ENCODE measurements at places on chromosomes 1 and 21. TPM values are rescaled to one million over a fixed set of nuclear protein-coding genes. Genes with fewer than 3 reads are reported as not detected.

Gene GTF2B
- total RNA-seq, result 55.5 TPM

Gene PRPF38A
- 23.5 TPM for total RNA-seq

Gene C1orf53
- 4.2 TPM for total RNA-seq

DNA sequence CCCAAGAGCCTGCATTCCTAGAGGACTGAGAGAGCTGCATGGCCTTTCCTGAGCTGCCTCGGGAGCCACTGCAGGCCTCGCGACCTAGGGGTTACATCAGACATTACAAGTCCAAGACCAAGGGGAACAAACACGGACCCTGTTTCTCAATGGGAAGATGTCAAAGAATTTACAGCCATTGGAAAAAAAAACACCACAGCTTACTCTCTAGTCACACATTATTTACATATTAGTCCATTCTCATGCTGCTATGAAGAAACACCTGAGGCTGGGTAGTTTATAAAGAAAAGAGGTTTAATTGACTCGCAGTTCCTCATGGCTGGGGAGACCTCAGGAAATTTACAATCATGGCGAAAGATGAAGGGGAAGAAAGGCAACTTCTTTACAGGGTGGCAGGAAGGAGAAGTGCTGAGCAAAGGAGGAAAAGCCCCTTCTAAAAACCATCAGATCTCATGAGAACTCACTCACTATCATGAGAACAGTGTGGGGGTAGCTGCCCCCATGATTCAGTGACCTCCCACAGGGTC lies 8.4 kb upstream of the PRMT2 start:
- DNase-seq, result no peak

GRCh38 chr1:230715510-230715909 lies 1.6 kb upstream of the AGT start:
- DNase-seq, result no peak

GRCh38 chr1:155596864-155597263 lies 13.2 kb upstream of the MSTO1 start:
- no peak for DNase-seq

Gene PAQR6
- total RNA-seq, result not detected

GRCh38 chr1:39261712-39262221 lies 57.3 kb downstream of the MACF1 start:
- peak; percentile 80 for DNase-seq

Gene PLXNA2
- 0.72 TPM for total RNA-seq

DNA sequence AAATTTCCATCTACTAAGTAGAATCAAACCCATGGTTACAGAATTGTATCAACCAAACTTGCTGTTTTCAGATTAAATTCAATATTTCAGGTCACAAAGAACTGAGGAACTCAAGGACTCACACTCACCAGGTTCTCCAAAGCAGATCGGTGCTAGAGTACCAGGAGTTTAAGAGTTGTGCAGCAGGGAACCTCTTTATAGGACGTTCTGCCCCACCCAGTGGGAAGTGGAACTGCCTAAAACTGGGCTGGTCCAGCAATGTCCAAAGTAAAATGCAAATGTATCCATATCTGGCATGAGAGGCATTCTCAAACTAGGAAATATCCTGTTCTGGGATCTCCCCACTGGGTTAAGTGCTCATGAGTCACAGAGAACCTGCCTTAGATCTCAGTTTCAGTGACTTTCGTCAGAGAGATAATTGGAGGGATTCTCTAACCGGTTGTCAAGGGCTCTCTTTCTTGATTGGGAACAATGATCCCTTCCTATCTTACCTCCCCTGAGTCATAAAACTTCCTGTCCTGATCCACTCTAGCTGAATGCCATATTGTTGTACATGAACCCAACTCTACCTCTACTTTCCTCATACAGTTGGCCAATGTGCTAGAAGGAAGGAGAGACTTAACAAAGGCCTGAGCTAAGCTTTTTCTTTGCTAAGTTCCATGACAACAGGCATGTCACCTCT lies at the start of gene SPRR2D:
Gene SPRR2D (minus strand): TSS at position 171 of the 682 bp plus-strand sequence. CDS start 774 bp downstream, outside the sequence.
- DNase-seq, result no peak

DNA sequence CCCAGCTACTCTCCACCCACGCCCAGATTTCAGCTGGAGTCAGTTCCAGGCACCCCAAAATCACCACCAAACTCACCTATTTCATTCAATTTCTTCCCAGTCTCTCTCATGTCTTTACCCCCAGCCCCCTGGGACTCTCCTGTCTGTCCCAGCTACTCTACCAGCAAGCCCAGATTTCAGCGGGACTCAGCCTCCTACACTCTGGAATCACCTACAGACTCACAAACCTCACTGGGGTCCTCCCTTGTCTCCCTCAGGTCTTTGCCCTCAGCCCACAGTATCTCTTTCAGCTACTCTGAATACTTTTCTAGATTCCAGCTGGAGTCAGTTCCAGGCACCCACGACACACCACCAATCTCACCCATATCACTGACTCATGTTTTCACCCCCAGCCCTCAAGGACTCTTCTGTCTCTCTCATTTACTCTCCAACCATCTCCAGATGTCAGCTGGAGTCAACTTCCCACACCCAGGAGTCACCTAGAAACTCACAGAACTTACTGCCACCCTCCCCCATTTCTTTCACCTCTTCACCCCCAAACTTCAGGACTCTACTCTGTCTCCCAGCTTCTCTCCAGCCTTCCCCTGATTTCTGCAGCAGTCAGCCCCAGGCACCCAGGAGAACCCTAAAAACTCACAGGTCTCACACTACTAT lies 1529.3 kb upstream of the TPTE start:
- no peak for DNase-seq

GRCh38 chr1:238242181-238242580 lies 351.5 kb upstream of the ZP4 start:
- no peak for DNase-seq

DNA sequence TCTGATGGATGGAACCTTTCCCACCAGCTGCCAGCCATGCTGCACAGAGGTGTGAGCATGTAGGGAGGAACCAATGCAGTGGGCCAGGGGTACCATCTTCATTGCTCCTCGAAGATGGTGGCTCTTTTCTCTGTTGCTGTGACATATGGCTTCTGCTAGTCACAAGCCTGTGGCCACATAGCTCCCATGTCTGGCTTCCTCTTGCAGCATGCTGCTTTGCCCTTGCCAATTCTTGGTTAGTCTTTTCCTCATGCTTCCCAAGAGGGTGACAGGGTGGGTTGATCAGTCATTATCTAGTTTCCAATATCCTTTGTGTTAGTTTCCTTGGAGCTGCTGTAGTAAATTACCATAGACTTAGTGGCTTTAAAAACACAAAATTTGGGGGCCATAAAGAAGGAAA lies 123.4 kb downstream of the ETS2 start:
- DNase-seq, result no peak

- no peak for DNase-seq
Measured at GRCh38 chr1:21162740-21163464, 13.8 kb downstream of the EIF4G3 start.

DNA sequence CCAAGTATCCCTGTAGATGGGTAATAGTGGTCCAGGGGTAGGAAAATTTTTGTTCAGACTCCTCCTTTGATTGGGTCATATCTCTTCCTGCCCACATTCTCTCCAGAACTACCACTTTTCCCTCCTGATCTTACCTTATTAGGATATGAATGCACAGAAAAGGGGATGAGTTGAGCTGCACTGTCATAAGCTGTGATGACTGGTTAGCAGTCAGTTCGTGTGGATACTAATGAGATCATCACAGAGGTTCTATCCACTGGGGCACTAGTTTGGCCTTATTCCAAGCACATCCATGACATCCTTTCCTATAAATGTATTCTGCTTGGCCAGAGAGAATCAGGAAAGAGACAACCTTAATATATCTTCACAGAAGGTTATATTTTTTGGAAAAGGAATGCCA lies 22.1 kb upstream of the TBX15 start:
- peak; percentile 4 for DNase-seq

Gene LMX1A
- total RNA-seq, result not detected

GRCh38 chr1:204250428-204251030 lies 36.7 kb upstream of the GOLT1A start:
- DNase-seq, result peak; percentile 9

GRCh38 chr1:196295766-196296165 lies 312.5 kb downstream of the KCNT2 start:
- DNase-seq, result peak; percentile 3

GRCh38 chr1:110951161-110951560 lies 12.6 kb downstream of the LRIF1 start:
- no peak for DNase-seq

DNA sequence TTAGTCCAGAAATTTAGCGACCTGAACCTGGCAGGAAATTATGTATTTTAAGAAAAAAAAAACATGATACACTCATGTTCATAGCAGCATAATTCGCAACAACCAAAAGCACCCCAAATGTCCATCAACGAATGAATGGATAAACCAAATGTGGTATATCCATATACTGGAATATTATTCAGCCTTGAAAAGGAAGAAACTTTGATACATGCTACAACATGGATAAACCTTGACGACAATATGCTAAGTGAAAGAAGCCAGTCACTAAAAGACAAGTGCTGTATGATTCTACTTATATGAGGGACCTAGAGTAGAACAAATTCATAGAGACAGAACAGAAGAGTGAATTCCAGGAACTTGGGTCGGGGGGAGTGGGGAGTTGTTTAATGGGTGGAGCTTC lies 698 bp upstream of the OLIG1 start:
- DNase-seq, result no peak

Gene FAM151A
- not detected for total RNA-seq

GRCh38 chr1:91604632-91605031 lies 104.0 kb downstream of the CDC7 start:
- DNase-seq, result peak; percentile 60

All from IMR-90 (cell line).